Glomerular endothelial cell (primary cell): ENCODE measurements at places on chromosomes 6 and 20.
A peak's percentile ranks its signal among the peaks of the same experiment; 100 is the strongest.

DNA sequence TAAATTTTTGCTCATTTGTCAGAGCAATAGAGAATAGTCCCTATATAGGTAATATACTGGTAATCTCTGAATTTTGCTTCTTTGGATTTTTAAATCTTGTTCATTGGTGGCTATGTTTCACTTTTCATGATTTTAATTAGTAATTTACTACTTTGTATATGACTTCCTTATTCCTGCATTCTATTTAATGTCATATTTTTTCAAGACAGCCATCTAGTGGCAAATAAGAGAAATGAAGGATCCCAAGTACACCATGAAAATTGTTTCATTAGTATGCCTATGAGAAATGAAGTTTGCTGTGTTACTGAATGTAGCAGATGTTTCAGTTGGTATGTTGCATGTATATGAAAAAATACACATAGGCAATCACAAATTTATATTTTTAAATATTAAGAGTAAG lies 82.4 kb downstream of the ZNF292 start:
- no peak for DNase-seq

DNA sequence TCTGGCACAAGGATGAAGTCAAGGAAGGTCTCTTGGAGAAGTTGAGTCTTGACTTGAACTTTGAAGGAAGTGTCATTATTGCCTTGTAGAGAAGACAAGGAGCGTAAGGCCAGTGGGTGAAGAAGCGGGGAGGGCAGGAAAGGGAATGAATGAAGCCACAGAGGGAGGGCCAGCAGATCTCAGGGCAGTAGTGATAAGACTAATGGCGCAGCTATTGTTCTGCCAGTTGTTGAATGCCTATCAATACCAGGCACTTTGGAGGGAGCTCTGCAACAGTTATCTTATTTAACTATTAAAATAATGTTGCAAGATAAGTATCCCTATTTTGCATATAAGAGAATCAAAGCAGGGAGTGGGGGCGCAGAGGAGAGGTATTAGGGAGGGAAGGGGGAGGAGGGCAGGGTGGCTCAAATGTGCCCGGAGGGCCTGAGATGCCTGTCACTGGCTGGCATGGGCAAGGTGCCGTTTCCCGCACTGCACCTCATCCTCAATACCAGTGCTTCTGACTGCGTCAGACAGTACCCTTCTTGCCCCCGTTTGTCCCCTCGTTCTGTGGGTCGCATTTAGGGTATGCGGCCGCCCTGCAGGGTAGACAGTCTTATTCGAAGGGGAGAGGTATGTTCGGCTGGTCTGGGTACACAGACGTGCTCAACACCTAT lies 109.8 kb downstream of the ZDHHC14 start:
- no peak for DNase-seq

- no peak for DNase-seq
These were observed 1.6 kb upstream of the LY86 start for GRCh38 chr6:6586671-6587526.

GRCh38 chr6:107116931-107117330 lies 1.6 kb upstream of the BEND3 start:
- DNase-seq = no peak

DNA sequence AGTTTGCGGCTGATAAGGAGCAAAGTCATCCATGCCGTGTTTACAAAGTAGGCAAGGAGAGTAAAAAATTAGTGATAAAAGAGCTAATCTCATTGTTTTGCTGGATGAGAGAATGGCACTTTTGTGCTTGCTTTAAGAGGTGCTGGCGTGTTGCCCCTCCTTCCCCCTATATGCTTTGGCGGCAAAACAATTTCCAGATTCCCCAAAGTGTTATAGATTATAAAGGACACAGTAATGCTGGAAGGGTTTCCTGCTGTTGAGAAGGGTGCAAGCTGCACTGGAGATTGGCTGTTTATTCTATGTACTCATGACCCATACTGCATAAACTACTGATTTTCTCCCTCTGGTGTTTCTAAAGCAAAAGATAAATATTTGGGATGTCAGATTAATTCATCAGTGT lies 338.9 kb upstream of the MAP3K7 start:
- no peak for DNase-seq

GRCh38 chr20:20719411-20719810 lies 7.0 kb upstream of the RALGAPA2 start:
- no peak for DNase-seq

- no peak for DNase-seq
These were observed 31.8 kb upstream of the RALGAPA2 start for GRCh38 chr20:20744170-20744725.

DNA sequence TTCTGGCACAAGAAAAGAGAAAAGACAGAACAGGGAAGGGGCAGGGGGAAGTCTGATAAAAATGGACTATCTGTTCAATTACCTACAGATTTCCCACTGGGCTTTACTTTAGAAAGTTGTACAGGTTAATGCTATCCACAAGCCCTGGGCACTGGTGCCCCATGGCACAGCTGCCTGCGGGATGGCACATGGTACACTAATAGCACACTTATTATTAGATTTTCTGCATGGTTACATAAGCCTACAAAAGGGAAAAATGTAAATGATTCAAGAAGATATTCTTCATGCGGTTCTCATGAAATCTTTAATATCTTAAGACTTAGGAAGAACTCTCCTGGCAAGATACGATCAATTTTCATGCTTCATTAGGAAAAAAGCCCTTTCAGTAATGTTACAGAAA lies 137.5 kb downstream of the GMPR start:
- no peak for DNase-seq

- peak; percentile 62 for DNase-seq
These were observed 9.3 kb downstream of the TRAPPC3L start for GRCh38 chr6:116536216-116536621.

GRCh38 chr6:75491291-75491690 lies 2.3 kb downstream of the FILIP1 start:
- DNase-seq = no peak

GRCh38 chr6:121603486-121603885 lies 168.0 kb downstream of the GJA1 start:
- DNase-seq = no peak

- no peak for DNase-seq
These were observed 127.1 kb upstream of the ZFP64 start for GRCh38 chr20:52318651-52319050.

DNA sequence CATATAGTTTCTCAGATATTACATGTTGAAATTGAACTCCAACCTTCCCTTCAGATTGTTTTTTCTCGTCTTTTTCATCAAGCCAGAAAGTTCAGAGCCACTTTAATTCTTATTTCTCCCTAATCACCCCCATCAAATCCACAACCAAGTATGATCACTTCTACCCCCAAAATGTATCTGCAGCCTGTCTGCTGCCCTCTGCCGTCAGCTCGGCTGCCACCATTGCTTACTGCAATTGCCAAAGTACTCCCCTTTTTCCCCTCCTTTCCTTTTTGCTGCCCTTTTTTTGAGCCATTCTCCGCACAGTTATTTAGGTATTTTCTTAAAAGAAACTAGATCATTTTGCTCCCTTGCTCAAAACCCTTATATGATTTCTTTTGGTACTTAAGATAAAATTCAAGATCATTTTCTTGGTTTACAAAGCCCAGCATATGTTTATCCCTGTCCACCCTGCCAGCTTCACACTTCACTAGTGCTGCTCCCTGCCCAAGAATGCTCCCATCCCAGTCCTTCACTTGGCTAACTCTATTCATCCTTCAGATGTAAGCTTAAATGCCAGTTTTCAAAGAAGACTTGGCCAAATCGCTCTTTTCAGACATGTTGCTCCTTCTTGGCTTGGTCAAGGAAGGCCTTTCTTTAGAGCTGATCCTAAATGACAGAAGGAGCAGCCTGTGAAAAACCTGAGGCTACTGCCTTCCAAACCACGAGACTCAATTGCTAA lies 63.7 kb downstream of the SH3BGRL2 start:
- DNase-seq = no peak

- DNase-seq = no peak
These were observed 5.6 kb downstream of the TNFAIP3 start for GRCh38 chr6:137872581-137873115.

GRCh38 chr6:25105070-25105925 lies 169.5 kb upstream of the RIPOR2 start:
- no peak for DNase-seq

DNA sequence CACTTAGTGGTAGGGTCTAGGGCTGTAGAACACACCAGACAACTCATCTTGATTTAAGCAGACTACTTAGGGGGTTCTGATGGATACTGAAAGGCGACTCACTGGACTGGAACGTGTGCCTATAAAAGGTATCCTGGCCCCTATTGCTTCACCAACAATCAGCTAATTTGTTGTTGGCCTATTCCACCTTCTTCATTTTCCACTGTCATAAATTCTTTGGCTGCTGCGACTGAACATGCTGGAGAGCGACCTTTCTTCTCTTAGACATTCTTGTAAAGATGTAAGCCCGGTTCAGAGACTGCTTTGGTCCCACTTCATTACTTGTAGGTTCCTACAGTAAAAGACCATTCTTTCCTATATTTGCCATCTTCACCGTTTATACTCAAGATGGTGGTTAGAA lies 609.9 kb upstream of the CITED2 start:
- DNase-seq = no peak
